Urinary bladder (tissue), 4 donors: ENCODE measurements at places on chromosomes 5 and 9. TPM values are rescaled to one million over a fixed set of nuclear protein-coding genes. Genes with fewer than 3 reads are reported as not detected.

DNA sequence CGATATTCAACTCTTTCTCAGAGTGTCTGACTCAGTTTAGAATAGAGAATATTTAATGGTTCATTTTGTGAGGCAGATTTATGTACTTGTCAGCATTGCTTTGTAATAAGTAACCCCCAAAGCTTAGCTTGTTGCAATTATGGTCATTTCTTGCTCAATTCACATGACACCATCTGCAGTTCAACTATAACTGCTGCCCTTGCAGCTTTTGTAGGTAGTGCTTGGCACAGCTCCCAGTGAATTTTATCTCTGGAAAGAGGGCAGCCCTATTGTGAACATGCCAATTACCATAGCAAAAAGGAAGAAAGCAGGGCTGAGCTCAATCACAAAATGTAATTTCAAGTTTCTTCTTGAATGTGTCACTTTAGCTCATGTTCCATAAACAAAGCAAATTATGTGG is 1587.7 kb upstream of the ACO1 start:
- DNase-seq: no peak

SLC6A3 gene
- total RNA-seq: not detected

ZFP2 gene
- total RNA-seq: 5.8 TPM

SYK gene
- total RNA-seq: 12.1 TPM

- peak; percentile 73 for DNase-seq
Observed at GRCh38 chr5:40909264-40909663, at the start of gene C7. C7 (plus strand) TSS chr5:40909497; CDS start chr5:40909611, 114 bp downstream.
